Neural crest cell (in vitro differentiated cells): ENCODE measurements at places on chromosomes 2 and 18. TPM values are rescaled to one million over a fixed set of nuclear protein-coding genes. Genes with fewer than 3 reads are reported as not detected.

Gene GPR45
- 0.30 TPM in 1 of 2 replicates, not detected in the other for total RNA-seq

Gene MC2R
- total RNA-seq: not detected in 2 replicates

Gene RTKN
- total RNA-seq: 61.2 and 62.0 TPM in 2 replicates

Gene MOGAT1
- 0.30 TPM in 1 of 2 replicates, not detected in the other for total RNA-seq

Gene EFEMP1
- 3.8 and 4.1 TPM in 2 replicates for total RNA-seq

Gene SALL3
- total RNA-seq: 9.0 and 9.1 TPM in 2 replicates

Gene SAG
- not detected in 2 replicates for total RNA-seq

Gene ACMSD
- not detected in 2 replicates for total RNA-seq

Gene PRKCE
- 15.6 and 15.9 TPM in 2 replicates for total RNA-seq

Gene SRD5A2
- not detected in 2 replicates for total RNA-seq

Gene OBSL1
- 122 and 123 TPM in 2 replicates for total RNA-seq

Gene RAD51AP2
- 0.16 and 0.23 TPM in 2 replicates for total RNA-seq

Gene TCF7L1
- total RNA-seq: 40.3 and 41.8 TPM in 2 replicates

Gene MAPRE3
- total RNA-seq: 16.3 and 17.5 TPM in 2 replicates

Gene UGT1A5
- total RNA-seq: not detected in 2 replicates

Gene WDR35
- total RNA-seq: 19.0 and 19.4 TPM in 2 replicates

Gene ANKRD62
- not detected in 2 replicates for total RNA-seq

Gene IWS1
- 59.4 and 63.0 TPM in 2 replicates for total RNA-seq

Gene FBXO41
- 3.7 and 4.5 TPM in 2 replicates for total RNA-seq

Gene GPR75
- total RNA-seq: 4.5 and 4.7 TPM in 2 replicates

Gene DSC1
- total RNA-seq: not detected in 2 replicates

Gene HTRA2
- total RNA-seq: 44.7 and 45.4 TPM in 2 replicates

Gene HOXD10
- not detected in 2 replicates for total RNA-seq

Gene MOCOS
- total RNA-seq: 2.6 TPM in 2 replicates

Gene CRACDL
- 0.37 and 0.48 TPM in 2 replicates for total RNA-seq

Gene SLC9A4
- total RNA-seq: not detected in 2 replicates

Gene SLC4A3
- 10.0 and 11.4 TPM in 2 replicates for total RNA-seq

Gene CCDC150
- total RNA-seq: 29.0 and 31.8 TPM in 2 replicates

Gene DSG1
- total RNA-seq: not detected in 2 replicates

Gene GAL3ST2
- 0.28 TPM in 1 of 2 replicates, not detected in the other for total RNA-seq

Gene SLC4A5
- 1.3 and 3.0 TPM in 2 replicates for total RNA-seq

Gene PTH2R
- total RNA-seq: not detected in 2 replicates

Gene FSIP2
- total RNA-seq: 8.0 and 10.1 TPM in 2 replicates

Gene PPP4R3B
- 50.4 and 62.0 TPM in 2 replicates for total RNA-seq

Gene CLEC4F
- not detected in 2 replicates for total RNA-seq

Gene GREB1
- 132 and 143 TPM in 2 replicates for total RNA-seq

Gene CFC1
- not detected in 2 replicates for total RNA-seq

Gene OSBPL1A
- total RNA-seq: 45.8 and 47.6 TPM in 2 replicates

Gene PLA2R1
- 0.09 and 0.18 TPM in 2 replicates for total RNA-seq

Gene AQP12A
- not detected in 2 replicates for total RNA-seq

Gene DYSF
- 2.2 and 2.4 TPM in 2 replicates for total RNA-seq

Gene CNTNAP5
- 0.56 and 1.1 TPM in 2 replicates for total RNA-seq

Gene CAPN14
- total RNA-seq: 0.36 and 0.47 TPM in 2 replicates

Gene OSBPL6
- 10.8 and 11.9 TPM in 2 replicates for total RNA-seq

Gene ADCY3
- 48.1 and 49.2 TPM in 2 replicates for total RNA-seq

Gene NT5DC4
- not detected in 2 replicates for total RNA-seq

Gene ST6GAL2
- total RNA-seq: 8.1 and 9.7 TPM in 2 replicates

Gene NT5C1B
- not detected in 2 replicates for total RNA-seq

Gene CNGA3
- total RNA-seq: 0.72 and 0.84 TPM in 2 replicates

Gene KIAA2012
- 0.07 and 0.34 TPM in 2 replicates for total RNA-seq

Gene SAP130
- total RNA-seq: 51.7 and 52.4 TPM in 2 replicates

Gene IL37
- 0.40 TPM in 1 of 2 replicates, not detected in the other for total RNA-seq
